ENCODE measurements at places on chromosomes 2 and 18.

DNA sequence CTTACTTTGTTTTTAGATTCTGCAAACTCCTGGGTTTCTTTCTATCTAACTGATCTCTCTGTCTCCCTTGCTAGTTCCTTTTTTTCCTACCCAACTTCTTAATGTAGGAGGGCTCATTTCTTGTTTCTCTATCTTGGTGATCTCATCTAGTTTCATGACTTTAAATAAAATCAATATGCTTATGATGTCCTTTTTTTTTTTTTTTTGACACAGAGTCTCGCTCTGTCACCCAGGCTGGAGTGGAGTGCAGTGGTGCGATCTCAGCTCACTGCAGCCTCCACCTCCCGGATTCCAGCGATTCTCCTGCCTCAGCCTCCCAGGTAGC, 42.2 kb upstream of the IL1RL1 start:
- DNase-seq: no peak

DNA sequence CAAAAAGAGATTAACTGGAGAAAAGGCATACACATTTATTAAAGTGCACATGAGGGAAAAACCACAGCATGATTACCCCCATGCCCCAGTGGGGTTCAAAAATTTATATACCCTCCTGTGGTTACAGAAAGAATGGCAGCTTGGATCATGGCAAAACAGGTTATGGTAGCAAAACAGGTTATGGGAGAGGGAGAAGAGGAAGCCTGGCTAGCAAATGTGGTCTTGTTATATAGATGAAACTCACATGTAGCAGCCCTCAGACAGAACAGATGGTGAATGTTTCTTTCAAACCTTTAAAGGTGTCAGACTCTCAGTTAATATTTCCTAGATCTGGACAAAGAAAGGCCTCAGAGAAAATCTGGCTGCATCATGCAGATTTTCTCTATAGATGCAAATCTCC, 178.2 kb upstream of the ZC3H15 start:
- no peak for DNase-seq

DNA sequence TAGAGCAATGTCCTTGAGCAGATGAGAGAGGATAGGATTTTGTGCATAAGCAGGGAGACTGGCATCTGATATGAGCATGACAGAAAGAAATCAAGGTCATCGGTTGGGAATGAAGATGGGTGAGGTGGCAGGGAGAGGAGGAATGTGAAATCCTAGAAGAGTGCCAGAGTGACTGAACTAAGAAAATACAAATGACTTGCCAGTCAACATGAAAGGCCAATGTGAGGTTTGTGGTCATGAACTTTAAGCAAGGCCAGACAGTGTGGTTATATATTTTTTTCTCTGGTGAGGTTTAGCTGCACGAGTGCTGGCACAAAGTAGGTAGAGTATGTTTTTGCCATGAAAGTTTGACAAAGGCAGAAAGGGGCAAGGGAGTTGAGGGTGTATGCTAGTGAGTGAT, 21.2 kb downstream of the QPCT start:
- no peak for DNase-seq

DNA sequence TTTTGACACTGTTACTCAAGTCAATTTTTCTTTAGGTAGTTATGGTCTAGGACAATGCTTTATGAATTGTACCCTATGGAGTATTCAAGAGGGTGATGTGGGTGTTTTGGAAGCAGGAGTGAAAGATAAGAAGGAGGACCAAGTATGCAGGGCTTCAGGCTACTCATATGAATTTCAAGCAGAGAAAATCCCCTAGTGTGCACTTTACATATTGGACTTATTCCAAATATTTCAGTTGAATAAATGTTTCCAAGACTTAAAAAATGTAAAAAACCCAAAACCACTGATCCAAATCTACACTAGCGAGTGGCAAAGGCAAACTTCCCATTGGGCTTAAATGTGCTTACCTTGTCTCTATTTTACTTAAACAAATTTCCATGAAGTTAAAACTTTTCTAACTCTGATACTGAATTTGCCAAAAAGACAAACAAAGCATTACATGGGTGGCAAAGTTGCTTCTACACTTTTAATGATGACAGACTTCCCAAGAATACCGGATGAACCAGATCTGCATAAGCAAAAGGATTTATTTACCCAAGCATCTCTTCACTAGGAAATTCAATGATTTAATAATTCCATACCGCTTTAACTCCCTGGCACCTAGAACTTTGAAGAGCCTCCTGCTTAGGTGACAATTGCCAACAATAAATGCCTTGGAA, 1233.5 kb upstream of the NXPH2 start:
- DNase-seq: no peak

DNA sequence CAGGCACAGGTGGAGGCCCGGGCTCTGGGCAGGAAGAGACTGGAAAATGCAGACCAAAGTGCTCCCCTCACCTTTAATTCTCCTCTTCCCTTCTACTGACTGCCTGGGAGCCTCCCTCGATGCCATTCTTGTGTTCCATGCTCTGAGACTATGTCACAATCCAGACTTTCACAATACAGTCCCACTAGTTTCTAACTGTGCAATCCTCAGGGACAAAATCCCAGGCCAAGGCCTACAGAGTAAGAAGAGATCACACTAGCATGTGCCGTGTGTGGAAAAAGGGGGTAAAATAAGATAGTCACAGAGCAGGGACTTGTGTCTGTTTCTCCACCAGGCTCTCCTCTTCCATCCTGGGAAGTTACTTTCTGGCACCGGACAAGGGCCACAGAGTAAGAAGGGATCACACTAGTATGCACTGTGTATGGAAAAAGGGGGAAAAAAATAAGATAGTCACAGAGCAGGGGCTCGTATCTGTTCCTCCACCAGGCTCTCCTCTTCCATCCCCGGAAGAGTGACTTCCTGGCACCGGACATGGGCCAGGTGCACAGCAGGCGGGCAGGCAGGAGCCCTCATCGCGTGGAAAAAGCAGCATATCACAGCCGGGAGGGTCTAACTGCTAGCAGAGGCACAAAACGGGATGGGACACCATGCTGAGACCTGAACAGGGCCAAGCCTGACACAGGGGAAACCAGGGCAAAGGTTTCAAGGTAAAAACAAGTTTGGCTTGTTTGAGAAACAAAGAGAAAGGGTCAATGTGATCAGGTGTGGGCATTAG, 9.6 kb downstream of the CYB5A start:
- DNase-seq: no peak

GRCh38 chr2:128269063-128269989, 49.3 kb downstream of the HS6ST1 start:
- no peak for DNase-seq

- DNase-seq: no peak
Measured at GRCh38 chr2:217626926-217627325, 375.9 kb downstream of the TNS1 start.

DNA sequence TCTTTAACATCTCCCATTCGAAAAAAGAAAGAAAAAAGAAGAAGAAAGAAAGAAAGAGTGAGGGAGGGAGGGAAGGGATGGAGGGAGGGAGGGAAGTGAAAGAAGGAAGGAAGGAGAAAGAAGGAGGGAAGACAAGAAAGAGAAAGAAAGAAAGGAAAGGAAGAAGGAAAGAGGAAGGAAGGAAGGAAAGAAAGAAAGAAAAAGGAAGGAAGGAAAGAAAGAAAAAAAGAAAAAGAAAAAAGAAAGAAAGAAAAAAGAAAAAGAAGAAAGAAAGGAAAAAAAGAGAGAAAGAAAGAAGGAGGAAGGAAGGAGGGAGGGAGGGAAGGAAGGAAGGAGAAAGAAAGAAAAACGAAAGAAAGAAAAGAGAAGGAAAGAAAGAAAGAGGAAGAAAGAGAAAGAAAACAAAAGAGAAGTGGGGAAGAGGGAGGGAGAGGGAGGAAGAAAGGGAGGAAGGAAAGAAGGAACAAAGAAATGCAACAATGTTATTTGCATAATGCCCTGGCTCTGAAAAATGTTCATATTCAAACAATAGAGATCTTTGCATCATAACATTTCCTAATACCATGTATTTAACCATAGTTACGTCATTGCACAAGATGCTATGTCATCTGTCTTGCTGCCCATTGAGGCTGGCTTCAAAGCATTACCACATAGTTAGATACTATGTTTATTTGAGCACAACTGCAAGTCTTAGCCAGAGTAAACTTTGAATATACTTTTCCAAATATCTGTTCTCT, 550.6 kb downstream of the DSC3 start:
- DNase-seq: no peak

DNA sequence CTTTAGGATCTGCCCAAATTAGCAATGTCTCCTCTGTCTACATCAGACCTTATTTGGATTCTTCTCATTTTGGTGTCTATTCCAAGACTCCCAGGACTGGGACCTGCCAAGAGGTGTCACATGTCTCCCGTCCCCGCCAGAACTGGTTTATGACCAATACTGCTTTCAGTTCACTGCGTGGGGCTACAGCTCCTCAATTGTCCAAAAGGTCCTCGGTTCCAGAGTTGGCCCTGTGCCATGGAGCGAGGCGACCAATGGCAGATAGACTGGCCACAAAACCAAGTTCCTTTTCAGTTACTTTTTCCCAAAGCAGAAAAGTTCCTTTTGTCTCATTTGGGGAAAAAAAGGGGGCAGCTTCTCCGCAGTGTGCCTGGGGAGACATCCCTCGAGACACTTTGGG, 144.1 kb upstream of the ZNF236 start:
- DNase-seq: no peak

GRCh38 chr2:1656961-1657841, 87.1 kb downstream of the PXDN start:
- DNase-seq: no peak

- DNase-seq: peak; percentile 83
Measured at GRCh38 chr2:46306330-46306751, 9.1 kb downstream of the EPAS1 start.

DNA sequence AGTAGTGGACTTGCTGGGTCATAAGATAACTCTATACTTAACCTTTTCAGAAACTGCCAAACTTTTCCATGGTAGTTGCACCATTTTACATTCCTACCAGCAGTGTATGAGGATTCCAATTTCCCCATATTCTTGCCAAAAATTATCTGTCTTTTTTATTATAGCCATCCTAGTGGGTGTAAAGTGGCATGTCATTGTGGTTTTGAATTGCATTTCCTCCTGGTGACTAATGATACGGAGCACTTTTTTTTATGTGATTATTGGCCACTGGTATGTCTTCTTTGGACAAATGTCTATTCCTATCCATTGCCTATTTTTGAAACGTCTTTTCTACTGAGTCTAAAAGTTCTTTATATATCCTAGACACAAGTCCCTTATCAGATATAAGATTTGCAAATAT, 44.3 kb downstream of the CACNB4 start:
- no peak for DNase-seq

DNA sequence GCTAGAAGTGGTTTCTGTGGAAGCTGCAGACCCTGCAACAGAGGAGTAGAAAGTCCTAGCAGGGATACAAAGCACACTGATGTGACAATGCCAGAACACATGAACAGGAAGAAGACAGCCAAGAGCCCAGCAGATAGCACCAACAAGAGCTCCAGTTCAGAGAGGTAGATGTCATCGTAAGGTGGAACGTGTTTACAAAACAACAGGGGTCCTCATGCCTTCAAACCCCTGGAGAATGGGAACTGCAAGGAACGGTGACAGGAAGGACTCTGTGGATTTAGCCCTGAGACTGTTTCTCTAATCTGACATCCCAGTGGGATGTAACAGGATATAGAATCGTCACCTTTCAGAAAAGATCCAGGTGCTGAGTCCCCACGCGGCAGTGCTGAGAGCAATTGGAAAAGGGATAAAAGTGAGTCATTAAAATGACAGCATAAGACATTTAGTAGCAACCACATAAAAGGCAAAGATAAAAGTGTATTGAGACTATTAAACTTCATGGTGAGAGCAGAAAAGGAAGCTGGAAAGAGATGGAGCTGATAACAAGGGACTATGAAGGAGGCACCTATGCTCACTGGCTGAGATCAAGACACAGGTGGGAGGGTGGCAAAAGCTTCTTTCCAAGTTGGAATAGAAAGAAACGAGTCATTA, 195.2 kb downstream of the FBXO15 start:
- no peak for DNase-seq

GRCh38 chr2:172647439-172647838, 88.2 kb upstream of the RAPGEF4 start:
- DNase-seq: no peak

DNA sequence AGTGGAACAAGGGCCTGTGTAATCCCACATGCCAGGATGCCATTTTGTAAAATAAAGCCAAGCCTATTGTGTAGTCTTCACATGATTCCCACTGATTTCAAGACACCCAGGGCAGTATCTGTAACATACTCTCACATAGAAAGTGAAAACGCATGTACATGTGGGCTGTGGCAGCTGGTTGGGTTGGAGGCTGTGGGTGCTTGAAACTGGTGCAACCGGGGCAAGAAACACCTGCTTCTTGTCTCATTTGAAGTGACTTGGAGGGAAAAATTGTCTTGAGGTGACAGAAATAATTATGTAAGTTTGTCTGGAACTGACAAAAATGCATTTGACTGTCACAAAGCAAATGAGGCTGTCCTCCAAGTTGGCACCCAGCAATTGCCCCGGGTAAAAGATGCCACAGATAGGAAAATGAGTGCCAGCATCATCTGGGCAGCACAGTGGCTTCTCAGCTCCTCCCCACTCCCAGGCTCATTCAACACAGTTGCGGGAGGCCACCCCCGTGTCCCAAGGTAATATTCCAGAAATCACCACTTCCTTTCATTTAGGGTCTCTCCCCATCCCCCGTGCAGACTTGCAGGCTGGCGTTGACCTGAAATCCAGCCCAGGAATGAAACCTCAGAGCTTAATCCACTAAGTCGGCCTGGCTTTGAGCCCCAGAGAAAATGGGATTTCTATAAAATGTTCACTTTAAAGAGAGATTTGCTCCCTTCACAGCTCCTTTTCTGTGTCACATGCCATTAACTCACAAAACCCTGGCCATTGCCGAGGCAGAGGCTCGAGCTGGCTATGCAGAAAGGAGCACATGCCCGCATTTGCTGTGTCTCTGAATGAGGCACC, 293.9 kb upstream of the PARD3B start:
- DNase-seq: no peak

GRCh38 chr18:58188996-58189395, 145.0 kb downstream of the NEDD4L start:
- no peak for DNase-seq

DNA sequence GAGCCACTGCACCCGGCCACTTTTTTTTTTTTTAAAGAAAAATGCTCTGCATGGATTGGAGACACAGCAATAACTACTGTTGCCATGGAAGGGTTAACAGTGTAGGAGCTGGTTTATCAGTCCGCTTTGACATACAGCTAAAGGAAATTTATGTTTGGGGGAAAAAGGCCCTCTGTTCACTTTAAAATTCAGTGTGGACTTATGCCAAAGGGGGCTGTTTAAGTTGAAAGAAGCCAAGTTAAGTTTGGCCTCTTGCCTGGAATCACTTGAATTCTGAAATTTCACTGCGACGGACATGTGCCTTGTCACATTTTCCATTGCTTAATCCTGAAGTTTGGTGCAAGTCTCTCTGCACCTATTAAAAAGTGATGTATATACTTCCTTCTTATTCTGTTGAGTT, 3.1 kb downstream of the KCNE4 start:
- no peak for DNase-seq

- no peak for DNase-seq
Measured at GRCh38 chr2:120953843-120954584, 218.3 kb downstream of the GLI2 start.

All from A549 (cell line).